NAMALWA (cell line): ENCODE measurements at places on chromosomes 13 and 19.

GRCh38 chr19:2556221-2557092 lies 80.5 kb downstream of the GADD45B start:
- DNase-seq, result no peak

DNA sequence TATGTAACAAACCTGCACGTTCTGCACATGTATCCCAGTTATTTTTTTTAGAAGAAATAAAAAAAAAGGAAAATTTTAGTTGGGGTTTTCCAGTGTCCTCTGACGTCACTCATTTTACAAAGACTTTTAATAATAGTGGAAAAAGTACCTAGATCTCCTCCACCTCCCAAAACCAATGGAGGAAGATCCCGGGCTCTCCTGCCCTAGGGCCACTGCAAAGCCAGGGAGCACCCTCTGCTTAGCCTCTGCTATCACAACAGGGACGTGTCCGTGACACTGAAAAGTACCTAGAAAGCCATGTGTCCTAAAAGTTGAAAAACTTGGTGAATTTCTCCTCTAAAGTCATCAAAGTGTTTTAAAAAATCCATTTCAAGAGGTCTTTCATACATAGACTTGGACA lies 46.7 kb upstream of the IRS2 start:
- no peak for DNase-seq

DNA sequence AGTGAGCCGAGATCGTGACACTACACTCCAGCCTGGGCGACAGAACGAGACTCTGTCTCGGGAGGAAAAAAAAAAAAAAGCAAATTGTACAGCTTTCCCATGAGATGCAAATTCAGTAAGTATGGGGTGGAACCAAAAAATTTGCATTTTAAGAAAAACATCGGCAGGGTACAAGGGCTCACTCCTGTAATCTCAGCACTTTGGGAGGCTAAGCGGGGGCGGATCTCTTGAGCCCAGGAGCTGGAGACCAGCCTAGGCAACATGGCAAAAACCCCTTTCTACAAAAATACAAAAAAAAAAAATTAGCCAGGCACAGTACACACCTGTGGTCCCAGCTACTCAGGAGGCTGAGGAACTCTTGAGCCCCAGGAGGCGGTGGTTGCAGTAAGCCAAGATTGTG lies 91.2 kb downstream of the ELF1 start:
- no peak for DNase-seq

GRCh38 chr13:42409075-42409474 lies 137.1 kb downstream of the AKAP11 start:
- no peak for DNase-seq

- no peak for DNase-seq
Measured at GRCh38 chr13:80121038-80121437, 219.9 kb downstream of the SPRY2 start.

DNA sequence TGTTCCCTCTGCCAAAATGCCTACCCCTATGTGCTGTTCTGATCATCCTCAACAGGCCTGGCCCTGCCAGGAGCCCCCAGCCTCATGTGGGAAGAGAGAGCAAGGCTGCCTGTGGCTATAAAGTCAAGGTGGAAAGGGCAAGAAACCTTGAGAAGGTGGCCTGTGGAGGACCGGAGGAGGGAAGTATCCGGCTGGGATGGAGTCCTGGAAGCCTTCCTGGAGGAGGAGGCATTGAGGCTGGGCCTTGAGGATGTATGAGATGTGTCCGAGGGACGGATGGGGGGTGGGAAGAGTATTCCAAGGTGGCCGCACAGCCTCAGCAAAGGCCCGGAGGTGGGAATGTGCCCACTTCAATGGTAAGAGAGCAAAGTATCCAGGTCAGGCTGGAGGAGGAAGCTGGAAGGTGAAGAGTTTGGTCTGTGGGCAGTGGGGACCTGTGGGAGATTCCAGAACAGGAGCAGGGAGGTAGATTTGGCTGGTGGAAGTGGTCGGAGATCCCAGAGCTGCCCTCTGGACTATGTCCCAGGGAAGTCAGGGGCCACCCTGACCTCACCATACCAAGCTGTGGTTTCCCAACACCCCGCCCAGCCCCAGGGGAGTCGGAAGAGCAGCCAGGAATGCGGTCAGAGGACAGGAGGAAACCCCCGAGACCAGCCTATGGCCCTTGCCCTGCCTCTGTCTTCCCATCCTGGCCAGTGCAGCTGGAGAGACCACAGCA lies 3.0 kb upstream of the PLIN4 start:
- DNase-seq, result no peak

DNA sequence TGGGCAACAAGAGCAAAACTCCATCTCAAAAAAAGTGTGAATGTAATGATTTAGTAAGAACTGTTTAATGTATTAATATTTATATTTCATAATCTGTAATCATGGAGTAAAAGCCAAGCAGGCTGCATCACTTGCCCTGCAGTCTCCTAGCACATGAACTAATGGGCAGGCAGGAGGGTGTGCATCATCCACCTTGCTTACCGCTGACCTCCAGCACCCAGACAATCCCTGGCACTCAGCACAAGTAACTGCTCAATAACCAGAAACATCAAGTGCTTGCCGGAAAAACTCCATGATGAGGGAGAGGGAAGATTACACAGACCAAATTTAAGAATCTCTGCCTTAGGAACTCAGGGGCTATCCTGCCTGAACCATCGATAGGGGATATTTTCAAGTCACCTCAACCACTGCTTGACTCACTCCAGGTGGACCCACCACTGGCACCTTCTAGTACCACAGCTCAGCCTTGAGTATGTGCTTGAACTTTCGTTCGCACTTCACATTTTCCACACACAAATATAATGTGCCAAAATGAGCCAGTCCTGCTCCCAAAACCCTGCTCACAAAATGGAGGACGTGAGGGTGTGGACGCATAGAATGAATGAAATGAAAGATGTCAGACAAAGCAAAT lies 18.6 kb downstream of the BRD4 start:
- no peak for DNase-seq

GRCh38 chr13:102879793-102880499 lies 34.1 kb downstream of the ERCC5 start:
- no peak for DNase-seq

DNA sequence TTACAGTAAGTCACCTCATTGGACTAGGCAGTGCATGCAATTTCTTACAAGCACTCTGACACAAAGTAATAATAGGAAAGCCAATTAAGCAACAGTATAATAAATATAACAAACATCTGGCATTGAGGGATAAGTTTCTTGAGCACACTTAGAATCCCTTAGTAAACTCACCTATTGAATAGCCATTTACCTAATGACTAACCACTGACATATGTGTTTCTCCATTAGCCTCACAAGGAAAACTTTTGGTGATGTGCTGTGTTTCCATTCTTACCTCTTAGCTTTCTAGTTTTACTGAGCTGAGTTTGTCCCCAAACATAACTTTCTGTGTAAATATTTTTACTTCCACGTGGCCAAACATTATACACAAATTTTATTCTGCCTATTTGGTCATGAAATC lies 47.4 kb upstream of the PCDH9 start:
- no peak for DNase-seq

DNA sequence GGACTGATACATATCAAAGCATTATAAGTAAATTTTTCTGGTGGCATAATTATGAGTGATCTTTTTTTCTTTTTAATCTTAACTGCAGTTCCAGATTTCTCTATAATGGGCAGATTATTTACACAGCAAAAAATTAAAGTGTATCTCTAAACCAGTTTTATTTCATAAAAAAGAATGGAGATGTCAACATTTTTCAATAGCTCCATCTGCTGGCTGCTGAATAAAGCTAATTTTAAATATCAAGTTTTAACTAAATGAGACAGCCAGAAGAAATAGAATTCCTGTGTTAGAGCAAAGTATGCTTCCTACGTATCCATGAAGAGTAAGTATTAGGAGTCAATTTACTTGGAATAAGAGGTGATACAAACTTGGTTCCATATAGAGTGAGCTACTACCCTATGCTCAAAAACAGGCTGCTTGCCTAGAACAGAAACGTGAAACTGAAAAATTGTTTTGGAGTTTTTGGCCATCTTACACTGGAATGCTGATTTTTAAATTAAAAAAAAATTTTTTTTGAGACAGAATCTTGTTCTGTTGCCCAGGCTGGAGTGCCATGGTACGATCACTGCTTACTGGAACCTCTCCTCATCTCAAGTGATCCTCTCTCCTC lies 5.0 kb upstream of the PDS5B start:
- DNase-seq, result peak; percentile 54

DNA sequence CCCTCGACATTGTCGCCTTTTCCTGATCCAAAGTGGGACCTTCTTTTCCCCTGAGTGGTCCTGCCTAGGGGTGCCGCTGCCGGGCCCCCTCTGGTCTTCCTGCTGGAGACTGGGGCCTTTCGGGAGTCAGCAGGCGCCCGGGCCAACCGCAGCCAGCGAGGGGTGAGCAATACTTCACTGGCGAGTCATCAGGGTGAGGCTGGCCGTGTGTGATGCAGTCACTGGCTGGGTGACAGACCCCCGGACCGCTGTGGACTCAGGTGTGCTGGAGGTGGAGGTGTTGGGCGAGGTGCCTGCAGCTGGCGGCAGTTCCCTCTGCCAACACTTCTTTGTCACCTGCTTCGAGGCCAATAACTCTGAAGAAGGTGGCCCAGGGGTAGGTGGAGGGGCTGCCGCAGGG lies 1.5 kb upstream of the CGB5 start:
- no peak for DNase-seq

DNA sequence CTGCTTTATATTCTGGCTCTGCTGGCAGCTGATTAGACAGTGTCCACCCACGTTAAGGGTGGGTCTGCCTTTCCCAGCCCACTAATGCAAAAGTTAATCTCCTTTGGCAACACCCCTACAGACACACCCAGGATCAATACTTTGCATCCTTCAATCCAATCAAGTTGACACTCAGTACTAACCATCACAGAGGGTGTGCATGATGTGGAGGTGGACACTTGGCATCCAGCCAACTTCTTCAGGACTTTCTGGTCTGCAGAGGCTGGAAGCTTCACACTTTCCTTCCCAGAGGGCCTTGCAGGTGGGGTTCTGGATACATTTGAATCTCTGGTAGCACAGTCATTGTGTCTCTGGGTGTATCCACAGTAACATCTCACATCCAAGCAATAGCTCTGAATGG lies 18.9 kb upstream of the IGFL1 start:
- DNase-seq, result no peak
